ENCODE measurements at places on chromosomes 13 and 19.

DNA sequence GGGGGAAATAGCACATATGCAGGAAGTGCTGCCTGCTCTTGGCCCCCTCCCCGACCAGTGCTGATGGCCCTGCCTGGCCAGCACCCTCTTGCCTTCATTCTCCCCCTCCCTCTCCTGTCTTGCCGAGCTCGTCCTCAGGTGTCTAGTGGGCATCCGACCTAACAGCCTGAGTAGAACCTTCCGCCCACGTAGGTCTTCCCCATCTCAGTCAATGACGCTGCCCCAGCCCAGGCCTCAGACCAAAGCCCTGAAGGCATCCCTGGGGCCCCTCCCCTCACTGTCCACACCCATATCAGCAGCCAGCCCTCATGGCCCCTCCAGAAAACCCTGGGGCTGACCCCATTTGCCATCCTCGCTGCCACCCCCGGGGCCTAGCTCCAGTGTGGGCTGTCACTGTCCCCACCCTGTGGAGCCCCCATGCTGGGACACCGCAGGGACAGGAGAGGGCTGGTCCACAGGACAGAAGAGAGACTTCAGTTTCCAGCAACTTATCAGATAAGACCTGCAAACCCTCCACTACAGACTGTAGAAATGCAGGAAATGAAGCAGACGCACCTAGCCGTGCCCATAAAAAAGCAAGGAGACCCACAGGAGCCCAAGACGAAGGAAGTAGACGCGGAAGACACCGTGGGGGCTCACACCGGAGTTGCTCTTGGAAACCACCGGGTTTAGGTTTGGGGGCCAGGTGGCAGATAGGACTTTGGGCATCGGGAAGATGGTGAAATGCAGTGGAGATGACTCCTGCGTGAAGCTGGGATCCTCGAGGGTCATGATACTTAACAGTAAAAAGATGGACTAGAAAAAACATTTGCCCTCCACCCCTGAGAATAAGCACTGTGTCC lies 38.3 kb downstream of the AP1M1 start:
- DNase-seq, result no peak

DNA sequence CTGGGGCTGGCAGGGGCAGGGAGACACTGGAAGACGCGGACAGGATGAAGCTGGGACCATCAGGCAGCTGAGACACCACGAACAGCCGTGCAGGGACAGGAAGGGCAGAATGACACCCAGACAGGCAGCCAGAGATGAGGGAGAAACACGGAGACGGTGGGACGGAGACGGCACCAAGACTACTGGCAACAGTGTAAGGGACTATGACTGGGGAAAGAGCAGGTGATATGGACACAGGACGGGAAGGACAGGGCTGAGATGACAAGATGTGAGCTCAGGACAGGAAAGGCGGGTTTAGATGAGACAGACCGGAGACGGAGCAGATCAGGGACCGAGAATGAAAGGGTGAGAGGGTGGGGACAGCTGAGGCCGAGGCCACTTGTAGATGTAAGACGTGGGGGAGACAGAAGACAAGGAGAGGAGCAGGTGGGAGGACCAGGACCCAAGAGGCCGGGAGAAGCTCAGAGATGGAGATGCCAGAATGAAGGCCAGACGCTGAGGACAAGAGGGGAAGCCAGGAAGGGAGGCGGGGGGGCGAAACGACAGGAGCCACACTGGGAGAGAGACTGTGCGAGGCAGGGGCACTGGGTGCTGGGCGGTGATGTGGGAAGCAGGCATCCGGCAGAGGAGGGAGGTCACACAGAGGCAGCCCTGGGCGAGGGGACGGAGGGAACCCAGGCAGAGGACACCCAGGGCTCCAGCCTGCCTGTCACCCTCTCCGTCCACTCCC lies 17.5 kb upstream of the EHD2 start:
- no peak for DNase-seq

- DNase-seq, result no peak
Observed at GRCh38 chr13:46594374-46595078, 41.6 kb downstream of the LRCH1 start.

- no peak for DNase-seq
Observed at GRCh38 chr19:14135985-14136508, 342 bp downstream of the ASF1B start.

DNA sequence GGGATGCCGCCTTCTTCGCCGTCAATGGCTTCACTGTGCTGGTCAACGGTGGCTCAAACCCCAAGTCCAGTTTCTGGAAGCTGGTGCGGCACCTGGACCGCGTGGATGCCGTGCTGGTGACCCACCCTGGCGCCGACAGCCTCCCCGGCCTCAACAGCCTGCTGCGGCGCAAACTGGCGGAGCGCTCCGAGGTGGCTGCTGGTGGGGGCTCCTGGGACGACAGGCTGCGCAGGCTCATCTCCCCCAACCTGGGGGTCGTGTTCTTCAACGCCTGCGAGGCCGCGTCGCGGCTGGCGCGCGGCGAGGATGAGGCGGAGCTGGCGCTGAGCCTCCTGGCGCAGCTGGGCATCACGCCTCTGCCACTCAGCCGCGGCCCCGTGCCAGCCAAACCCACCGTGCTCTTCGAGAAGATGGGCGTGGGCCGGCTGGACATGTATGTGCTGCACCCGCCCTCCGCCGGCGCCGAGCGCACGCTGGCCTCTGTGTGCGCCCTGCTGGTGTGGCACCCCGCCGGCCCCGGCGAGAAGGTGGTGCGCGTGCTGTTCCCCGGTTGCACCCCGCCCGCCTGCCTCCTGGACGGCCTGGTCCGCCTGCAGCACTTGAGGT lies 7.0 kb downstream of the MAP1S start:
- DNase-seq, result no peak

GRCh38 chr13:107413005-107413404 lies 802.3 kb downstream of the LIG4 start:
- DNase-seq, result no peak

GRCh38 chr13:33089311-33089710 lies 73.1 kb downstream of the KL start:
- no peak for DNase-seq

DNA sequence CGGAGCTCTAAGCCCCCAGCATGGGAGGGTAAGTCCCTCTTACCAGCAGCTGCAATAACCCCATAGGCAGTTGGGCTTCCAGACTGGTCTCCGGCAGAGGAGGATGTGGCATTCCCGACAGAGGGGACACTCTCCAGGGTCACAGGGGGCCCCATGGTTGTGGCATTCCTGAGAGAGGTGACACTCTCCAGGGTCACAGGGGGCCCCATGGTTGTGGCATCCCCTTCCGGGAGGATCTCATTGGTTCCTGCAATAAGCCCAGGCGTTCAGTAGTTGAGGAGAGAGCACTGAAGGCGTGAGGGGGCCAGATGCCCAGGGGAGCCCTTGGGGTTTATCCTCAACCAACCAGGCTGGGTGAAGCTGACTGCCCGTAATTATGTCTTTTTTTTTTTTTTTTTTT lies 5.4 kb downstream of the CD320 start:
- DNase-seq, result no peak

GRCh38 chr19:16627928-16628182 lies 149 bp downstream of the MED26 start:
- no peak for DNase-seq

GRCh38 chr13:46630431-46631178 lies 77.6 kb downstream of the LRCH1 start:
- DNase-seq, result no peak

GRCh38 chr13:44063881-44064280 lies 184.2 kb downstream of the LACC1 start:
- DNase-seq, result no peak

DNA sequence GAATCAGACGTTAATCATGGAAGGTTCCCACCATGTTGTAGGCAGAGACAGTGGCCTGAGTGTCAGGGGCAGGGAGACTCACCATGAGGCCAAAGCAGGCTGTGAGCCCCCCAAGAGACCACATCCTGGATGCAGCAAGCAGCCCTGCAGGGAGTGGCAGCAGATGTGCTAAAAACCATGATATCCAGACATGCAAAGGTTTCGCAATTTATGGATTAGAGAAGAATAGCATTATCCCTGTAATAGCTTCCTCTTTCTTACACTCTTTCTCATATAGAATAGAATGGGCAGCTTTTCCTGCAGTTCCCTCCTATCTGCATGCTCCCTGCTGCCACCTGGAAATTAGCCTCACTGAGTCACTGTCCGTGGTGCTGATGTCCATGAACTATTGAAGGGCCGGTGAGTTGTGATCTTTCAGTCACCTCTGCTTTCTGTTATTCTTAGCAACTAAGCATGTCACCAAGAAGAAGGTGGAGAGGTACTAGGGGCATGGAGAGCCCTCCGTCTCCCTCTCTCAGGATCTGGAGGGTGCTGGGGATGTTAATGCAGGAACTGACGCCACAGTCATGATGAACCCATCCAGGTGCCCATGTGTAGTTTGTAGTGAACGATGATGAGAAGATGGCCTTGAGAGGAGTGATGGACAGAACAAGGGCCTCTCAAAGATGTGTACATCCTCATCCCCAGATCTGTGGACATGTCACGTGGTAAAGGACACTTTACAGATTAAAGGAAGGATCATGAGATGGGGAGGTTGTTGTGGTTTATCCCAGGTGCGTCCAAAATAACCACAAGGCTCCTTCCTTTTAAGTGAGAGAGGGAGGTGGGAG lies 9.9 kb downstream of the CEACAM4 start:
- no peak for DNase-seq

GRCh38 chr13:94542917-94543316 lies 53.0 kb downstream of the TGDS start:
- no peak for DNase-seq

DNA sequence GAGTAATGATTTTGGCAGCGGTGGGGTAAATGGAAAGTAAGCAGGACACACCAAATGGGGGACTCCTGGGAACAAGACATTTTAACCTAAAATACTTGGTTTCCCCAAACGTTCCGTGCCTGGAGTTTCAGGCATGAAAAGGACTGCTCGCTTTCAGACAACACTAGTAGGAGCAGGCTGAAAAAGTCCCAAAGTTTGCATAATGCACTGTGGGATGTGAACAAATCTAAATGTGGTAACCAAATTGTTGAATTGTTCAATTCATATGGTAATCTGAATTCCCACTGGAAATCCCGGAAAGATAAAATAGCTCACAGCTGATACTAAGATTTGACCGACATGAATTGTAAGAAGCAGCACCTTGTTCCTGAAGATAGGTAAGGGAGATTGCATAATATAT lies 467.2 kb upstream of the ARGLU1 start:
- no peak for DNase-seq

DNA sequence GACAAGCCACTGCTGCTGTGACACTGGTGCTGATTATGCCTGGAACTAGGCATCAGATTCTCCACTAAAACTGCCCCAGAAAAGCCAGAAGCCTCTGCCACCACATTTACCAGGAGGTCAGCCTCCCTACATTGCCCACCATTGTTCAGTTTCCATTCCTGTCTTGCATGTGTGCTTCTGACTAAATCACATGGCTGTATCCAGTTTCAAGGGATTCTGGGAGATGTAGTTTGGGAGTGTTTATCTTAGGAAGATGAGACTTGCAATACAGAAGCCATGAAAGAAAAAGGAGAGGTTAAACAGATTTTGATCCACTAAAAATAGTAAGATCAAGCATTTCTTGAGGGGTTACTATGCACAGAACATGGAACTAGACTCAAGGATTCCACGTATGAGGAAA lies 40.7 kb upstream of the SERPINE3 start:
- DNase-seq, result no peak

DNA sequence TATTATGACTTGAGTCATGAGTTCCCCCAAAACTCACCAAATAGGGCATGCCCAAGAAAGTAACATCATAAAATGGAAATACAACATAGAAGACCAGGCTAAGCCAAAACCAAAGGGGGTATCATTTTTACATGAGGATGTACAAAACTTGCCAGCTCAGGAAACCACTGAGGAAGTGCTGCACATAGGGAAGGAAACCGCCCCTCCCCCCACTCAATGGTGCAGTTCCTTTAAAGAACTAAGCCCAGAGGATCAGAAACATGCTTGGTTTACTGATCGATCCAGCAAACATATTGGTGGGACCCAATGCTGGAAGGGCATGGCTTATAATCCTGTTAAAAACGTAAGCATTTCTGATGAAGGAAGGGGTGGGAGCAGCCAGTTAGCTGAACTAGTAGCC lies 4.2 kb upstream of the ZNF486 start:
- DNase-seq, result no peak

GRCh38 chr13:34748073-34748472 lies 194.0 kb upstream of the NBEA start:
- no peak for DNase-seq

GRCh38 chr19:38193445-38193844 lies 30.6 kb downstream of the DPF1 start:
- no peak for DNase-seq

GRCh38 chr13:49368688-49369087 lies 75.2 kb downstream of the CAB39L start:
- DNase-seq, result no peak

DNA sequence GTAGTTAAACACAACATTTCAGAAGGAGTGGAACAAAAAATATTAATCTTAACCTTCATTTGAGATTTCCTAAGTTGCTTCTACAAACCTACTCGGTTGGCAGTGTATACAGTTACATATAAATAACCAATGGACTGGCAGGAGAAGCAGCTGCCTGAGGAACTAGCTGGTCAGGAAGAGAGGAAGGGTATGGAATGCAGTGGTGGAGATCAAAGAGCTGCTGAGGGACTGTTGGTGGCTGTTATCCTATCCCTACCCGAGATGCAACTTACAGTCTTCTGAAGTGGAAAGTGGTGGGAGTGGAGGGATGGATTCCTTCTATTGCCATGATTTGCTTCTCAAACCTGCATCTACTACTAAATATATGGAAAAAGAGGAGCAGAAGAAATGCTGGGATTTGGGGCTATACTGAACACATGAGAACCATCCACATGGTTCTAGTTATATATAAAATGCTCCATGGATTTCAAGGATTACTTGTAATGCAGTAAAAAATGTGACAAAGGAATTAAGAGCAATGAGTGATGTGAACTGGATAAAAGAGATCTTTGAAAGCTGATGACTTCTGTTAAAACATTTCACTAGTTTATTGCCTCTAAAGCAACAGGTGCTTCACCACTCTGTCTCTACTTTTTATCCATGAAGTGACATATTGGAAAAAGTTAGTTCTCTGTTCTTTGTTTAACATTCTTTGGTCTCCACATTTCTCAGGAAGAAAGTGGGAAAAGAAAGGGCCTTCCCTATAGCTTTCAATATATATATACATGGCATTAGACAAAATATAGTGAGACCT lies 29.9 kb downstream of the MICU2 start:
- no peak for DNase-seq

DNA sequence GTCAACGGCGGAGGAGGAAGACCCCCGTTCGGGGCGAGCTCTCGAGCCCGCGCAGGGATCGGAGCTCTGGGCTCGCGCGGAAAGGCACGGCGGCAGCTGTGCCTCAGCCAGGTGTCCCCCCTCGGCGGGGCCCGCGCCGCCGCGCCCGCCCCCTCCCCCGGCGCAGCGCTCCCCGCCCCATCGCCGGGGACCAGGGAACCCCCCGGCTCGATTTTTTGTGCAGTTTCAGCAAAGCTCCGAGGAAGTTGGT lies 110.0 kb downstream of the KCNRG start:
- no peak for DNase-seq

DNA sequence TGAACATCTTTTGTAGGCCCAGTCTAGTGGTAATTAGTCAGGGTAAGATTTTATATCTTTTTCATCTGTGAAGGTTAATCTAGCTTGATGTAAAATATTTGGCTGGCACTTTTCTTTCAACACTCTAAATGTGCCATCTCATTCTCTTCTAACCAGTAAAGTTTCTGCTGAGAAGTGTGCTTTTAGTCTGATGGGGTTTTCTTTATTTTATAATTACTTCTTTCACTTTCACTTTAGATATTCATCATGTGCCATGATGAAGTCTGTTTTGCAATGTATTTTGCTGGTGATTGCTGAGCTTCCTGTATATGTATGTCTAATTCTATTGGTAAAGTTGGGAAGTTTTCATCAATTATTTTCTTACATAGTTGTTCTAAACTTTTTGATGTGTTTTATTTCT lies 31.9 kb downstream of the ZNF726 start:
- no peak for DNase-seq

GRCh38 chr19:45917421-45918091 lies 3.0 kb upstream of the NANOS2 start:
- DNase-seq, result no peak

All from stimulated activated CD8-positive, alpha-beta memory T cell treated with anti-CD3 and anti-CD28 coated beads, Interleukin-4, amount 100 ng/mL, for 1 hour (primary cell).